ENCODE measurements at places on chromosomes 12 and 14.

GRCh38 chr14:100711493-100711892 is 15.2 kb upstream of the DLK1 start:
- no peak for DNase-seq

GRCh38 chr12:109653890-109654289 is 59.7 kb upstream of the FAM222A start:
- no peak for DNase-seq

GRCh38 chr14:32932302-32932913 is 6.3 kb upstream of the NPAS3 start:
- DNase-seq: no peak

GRCh38 chr14:57822081-57822480 is 43.8 kb downstream of the SLC35F4 start:
- DNase-seq: no peak

GRCh38 chr12:229441-230191 is 15.7 kb upstream of the SLC6A12 start:
- DNase-seq: no peak

DNA sequence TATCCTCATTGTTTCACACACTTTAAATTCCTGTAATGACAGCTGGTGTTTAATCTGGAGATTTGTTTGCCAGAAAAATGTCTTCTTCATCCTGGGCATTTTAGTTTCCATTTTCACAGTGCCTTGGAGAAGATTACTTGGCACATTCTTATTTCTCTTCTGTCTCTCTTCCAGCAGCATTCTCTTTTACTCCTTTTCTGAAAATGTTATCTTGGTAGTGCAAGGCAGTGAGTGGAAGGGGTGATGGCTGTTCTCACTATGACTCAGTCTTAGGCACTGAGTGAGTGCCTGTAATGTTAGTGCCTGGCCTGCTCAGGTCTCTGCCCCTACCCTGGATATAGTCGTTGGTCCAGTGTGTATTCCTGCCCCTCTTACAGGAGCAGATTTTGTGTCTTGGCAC is 13.1 kb downstream of the CLECL1 start:
- DNase-seq: no peak
